Activated naive CD8-positive, alpha-beta T cell treated with anti-CD3 and anti-CD28 coated beads, Interleukin-2, amount 50 U/mL, for 16 hours (primary cell): ENCODE measurements at places on chromosomes 3 and 15.

DNA sequence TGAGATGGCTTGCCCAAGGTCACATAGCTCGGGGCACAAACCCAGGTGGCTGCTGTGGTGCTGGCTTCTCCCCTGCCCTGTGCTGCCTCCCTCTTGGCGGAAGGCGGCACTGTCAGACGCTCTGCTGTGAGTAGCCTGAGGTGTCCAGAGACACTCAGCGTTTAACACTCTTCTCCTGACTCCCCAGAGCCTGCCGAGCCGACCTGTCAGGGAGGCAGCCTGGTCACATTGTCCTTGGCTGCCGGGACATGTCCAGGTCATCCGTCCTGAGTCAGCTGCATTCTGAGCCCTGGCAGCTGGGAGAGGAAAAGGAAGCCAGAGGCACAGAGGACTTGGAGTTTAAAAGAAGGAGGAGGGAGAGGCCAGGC, 4.7 kb downstream of the LMAN1L start:
- no peak for DNase-seq

DNA sequence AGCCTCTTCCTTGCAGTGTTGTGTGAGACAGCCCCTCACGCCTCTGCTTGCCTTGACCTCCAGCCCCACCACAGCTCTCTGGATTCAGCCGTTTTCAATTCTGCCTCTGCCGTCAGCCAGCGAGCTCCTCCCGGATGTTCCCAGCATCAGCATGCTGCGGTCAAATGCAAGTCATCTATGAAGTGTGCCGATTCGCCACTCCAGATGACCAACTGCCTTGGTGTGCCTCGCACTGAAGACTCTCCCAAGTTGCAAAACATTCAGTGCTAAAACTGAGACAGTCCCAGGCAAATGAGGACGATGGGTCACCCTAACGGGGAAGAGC, 30.6 kb upstream of the RASA2 start:
- no peak for DNase-seq

- no peak for DNase-seq
Observed at GRCh38 chr3:32239307-32240158, 1.1 kb downstream of the CMTM8 start.

GRCh38 chr3:114060906-114061655, 4.5 kb downstream of the QTRT2 start:
- no peak for DNase-seq

GRCh38 chr3:178847190-178847589, 224.4 kb downstream of the ZMAT3 start:
- no peak for DNase-seq

DNA sequence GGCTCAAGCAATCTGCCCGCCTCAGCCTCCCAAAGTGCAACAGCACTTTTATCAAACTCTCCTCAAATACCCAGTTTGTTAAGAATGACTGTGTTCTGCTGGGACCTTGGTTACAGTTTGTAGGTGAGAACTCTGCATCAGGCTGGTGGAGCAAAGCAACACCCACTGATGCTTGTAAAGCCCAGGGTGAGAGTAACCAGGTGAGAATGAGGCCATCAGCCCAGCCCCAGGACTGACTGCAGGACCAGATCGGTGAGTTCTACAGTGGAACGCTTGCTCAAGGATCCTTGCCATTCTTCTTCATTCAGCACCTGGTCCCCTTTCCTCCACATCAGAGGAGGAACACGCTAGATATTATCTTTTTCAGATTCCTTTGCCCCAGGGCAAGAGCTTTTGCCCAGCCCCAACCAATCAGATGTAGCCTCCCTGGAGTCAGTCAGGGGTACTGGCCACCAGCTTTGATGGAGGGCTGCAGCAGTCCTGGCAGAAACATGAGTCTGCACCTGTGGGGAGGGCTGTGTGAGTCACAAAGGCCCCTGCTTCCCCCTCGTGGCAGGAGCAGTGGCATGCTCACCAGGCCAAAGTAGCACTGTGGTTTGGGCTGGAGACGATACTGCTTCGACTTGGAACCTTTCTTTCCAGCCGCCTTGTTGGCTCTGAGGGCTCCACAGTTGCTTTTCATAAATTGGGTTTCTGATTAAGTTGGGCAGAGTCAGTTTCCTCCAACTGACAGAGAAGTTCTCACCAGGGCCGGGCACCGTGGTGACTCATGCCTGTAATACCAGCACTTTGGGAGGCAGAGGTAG, 3.5 kb upstream of the SHISA5 start:
- DNase-seq: peak; percentile 30

DNA sequence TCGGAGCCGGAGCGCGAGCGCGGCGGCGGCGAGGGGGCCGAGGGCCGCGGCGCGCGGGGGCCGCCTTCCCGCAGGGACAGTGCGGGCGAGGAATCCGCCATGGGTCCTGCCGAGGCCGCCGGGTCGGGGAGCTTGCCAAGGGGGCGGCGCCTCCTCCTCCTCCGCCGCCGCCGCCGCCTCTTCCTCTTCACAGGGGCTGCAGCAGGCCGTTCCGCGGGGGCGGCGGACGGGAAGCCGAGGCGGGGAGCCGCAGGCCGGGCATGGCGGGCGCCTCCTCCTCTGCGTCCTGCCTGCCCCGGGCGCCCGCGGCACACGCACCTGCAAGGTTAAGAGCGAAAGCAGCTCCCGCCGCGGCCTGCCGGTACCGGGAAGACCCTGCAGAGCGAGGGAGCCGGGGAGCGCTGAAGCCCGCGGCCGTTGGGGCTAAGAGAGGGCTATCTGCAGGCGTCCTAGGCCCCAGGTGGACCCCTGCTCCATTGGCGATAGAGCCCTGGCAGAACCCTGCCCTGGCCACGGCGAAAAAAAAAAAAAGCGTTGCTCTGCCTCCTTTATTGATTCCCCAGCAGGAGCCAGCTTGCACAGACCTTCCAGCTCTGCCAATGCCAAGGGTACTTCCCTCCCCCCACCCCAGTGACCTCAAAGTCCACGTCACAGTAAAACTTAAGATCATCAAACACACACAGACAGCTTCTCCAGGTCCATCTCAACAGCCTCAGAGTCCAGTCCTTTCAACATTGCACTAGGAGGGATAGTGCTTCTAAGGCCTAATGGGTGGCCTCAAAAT, at the start of gene LYSMD2:
Gene LYSMD2, minus strand, starts transcription at position 134 of the 784 bp plus-strand sequence. Its CDS starts 33 bp downstream, at position 101.
- DNase-seq: peak; percentile 28

- DNase-seq: no peak
Observed at GRCh38 chr3:95154766-95155165, 1091.9 kb downstream of the NSUN3 start.

- no peak for DNase-seq
Observed at GRCh38 chr15:59005579-59005978, 18.1 kb downstream of the RNF111 start.

DNA sequence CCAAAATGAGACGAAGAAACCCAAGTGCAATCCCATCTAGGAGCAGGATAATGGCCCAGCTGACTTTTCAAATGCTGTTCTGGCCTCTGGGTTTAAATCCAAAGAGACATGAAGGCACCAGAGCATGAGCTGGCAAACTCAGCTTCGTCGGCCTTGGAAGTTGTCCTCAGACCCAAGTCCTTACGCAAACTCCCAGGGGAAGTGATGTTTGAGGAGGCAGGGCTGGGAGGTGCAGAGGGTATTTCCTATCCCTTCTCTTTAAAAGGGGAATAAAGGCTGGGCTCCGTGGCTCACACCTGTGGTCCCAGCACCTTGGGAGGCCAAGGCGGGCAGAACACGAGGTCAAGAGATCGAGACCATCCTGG, 68.9 kb upstream of the HERC1 start:
- DNase-seq: no peak

DNA sequence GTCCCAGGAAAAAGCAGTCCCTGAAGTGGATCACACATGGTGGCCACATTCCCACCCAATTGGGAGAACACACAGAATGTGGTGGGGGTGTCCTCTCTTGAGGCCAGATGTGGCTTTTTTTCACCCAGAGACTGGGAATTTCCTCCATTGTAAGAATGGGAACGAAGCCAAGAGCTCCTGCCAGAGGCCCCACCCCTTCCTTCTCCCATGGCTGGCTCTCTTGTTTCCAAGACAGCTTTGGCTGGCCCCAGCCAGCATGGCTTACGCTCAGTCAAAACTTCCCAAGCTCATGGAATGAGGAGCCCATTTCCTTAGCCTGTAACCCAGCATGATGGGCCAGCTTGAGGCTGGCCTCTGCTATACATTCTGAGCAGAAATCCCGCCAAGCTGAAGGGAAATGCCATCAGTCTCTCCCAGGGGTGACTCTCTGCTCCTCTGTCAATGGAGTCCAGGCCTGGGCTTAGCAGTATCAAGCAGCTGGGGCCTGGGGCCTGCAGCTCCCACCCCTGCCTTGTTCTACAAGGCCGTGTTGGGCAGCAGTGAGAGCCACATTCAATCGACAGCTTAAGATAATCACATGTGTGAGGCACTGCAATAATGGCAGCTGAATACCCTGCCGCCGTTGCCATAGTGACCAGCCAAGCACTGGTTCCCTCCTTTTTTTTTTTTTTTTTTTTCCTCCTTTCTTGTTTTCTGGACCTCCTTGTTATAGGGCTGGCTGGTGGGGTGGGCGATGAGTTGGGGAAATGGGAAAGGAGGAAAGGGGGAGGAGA, 142.4 kb downstream of the EPHB1 start:
- no peak for DNase-seq

GRCh38 chr15:39028069-39028468, 463.5 kb upstream of the RASGRP1 start:
- DNase-seq: no peak

GRCh38 chr3:101638261-101638745, 38.6 kb downstream of the ZBTB11 start:
- DNase-seq: no peak

- DNase-seq: no peak
Observed at GRCh38 chr15:42152921-42153698, 3.3 kb downstream of the PLA2G4F start.

GRCh38 chr15:81038975-81039607, 38.4 kb downstream of the TLNRD1 start:
- DNase-seq: no peak

GRCh38 chr3:114848082-114848481, 299.0 kb downstream of the ZBTB20 start:
- no peak for DNase-seq

DNA sequence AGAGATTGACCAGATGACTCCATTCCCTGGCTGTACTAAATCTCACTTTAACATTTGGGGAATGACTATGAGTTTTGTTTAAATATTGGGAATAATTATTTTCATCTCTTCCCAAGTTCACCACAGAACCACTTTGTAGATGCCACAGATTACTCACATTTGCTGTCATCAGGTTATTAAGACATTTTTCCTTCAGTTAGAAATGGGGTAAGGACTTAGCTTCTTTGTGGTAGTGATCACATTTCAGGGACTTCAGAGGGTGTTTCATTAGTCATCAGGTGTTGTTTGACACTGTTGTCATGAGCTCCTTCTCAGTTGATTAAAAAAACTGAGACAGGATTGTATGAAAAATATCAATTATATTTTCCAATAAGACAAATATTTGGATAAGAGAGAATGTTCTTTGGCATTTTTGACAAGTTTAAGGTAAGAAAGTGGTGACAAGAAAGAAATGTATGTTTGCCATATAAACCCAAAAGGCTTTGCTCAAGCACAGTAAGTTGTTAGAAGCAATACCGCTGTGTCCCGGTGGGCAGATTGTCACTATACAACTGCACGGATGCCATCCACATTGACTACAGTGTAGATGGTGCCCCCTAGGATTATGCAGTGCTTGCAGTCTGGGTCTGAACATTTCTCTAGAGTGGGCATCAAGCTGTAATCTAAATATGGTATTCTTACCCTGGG, 22.3 kb downstream of the FBXL2 start:
- no peak for DNase-seq

DNA sequence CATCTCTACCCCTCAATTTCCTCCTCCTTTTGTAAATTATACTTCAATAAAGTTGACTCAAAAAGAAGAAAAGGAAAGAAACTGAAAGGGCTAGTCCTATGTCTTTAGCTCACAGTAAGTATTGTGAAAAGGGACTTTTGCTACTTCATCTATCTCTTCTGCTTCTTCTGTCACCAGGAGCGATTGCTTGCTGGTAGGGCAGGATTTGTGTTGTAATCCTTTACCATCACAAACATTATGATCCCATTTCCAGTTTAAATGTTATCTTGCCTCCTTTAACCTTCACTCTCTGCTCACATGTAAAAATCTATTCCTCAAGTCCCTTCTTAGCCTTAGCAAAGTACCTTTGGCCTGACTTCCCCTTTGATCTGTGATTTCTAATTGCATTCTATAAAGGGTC, 537.1 kb downstream of the AGBL1 start:
- DNase-seq: no peak

GRCh38 chr15:89448825-89449224, 47.6 kb downstream of the RHCG start:
- no peak for DNase-seq

DNA sequence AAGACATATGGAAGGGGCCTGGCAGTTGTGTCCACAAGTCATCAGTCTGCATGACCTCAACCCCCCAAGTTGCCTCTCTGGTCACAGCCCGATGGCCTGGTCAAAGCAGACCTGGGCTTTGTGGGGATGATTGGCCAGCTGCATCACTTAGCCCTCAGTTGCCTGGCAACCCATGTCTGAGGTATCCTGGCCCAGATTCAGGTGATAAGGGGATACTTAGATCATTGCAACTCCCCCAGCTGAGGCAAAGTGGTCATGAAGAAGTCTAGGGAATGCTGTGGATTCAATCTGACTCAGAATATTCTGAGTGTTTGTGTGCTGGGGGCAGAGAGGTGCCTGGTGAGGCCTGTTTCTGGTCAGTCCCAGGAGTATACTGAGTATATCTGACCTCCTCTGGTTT, 5.0 kb downstream of the GPR156 start:
- DNase-seq: no peak

DNA sequence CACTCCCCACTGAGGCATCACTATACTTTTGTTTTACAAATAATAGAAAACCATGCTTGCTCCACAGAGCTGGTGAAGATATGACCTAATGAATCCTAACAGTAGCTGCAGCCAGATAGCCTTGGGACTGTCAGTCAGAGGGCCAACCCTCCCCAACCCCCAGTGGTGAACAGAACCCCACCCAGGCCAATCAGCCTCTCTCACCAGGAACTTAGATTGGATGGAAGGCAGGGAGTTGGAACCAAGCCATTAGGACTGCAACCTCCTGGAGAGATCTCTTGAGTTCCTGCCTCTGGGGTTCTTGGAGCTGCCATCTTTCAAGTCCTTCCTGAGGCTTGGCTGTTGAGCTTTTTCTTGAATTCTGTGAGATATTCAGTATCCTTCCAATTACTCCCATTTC, 3.0 kb upstream of the MRPS22 start:
- no peak for DNase-seq

DNA sequence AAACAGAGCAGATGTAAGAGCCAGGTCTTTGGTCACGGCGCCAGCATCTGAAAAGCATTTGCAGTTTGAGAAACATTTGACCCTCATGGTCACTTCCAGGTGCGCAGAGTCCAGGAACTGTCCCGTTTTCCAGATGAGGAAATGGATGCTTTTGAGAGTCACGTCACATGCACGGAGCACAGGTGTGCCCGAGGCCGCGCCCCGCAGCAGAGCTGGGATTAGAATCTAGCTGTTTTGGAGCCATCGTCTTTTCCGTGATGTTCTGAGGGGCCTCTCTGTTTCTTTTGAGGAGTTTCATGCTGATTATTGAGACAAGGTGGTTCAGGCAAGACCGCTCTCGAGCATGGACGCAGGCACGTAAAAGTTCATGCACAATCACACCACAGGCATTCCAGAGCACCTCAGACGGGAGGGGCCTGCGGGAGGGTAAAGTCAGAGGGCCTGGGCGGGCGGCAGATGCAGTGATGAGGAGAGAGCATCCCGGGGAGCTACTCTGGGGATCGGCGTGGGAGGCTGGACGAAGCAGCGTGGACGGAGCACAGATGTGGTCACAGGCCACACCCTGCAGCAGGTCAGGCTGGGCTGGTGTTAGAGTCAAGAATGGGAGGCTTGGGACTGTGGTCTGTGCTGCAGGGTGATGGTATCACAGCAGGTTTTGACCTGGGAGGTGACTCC, 139.2 kb upstream of the MEF2A start:
- DNase-seq: no peak
